Nucleus accumbens (tissue), 56 donors: ENCODE measurements at places on chromosomes 1 and 21.
A peak's percentile ranks its signal among the peaks of the same experiment; 100 is the strongest.

- DNase-seq: no peak
These were observed 43.6 kb upstream of the BMP8B start for GRCh38 chr1:39832294-39832693.

GRCh38 chr1:15952317-15953258 lies 23.3 kb downstream of the ZBTB17 start:
- no peak for DNase-seq

DNA sequence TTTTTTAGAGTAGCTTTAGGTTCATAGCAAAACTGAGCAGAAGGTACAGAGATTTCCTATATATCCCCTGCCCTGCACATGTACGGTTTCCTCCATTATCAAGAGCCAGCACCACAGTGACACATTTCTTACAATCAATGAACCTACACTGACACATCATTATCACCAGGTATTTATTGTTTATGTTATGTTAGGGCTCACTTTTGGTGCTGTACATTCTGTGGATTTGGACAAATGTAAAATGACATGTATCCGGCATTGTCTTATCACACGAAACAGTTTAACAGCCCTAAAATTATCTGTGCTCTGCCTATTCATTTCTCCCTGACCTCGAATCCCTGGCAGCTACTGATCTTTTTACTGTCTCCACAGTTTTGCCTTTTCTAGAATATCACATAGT lies 93.7 kb upstream of the DPH5 start:
- no peak for DNase-seq

DNA sequence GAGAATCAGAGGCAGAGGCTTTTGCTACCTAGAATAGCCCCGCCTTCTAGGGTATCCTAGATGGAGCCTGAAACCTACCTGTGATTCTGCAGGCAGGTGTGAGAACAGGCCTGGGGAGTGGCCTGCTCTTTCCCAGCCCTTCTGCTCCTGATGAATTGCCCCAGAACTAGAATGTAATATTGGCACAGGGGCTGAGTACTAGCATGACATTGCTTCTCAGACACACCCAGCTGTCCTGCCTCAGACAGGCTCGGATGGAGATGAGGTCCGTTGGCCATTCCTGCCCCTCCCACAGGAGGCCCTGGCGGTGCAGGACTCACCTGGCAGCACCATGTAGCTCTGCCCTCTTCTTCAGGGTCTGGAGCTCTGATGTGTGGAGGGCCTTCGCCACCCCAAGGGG lies 237.6 kb downstream of the GRIK3 start:
- no peak for DNase-seq

DNA sequence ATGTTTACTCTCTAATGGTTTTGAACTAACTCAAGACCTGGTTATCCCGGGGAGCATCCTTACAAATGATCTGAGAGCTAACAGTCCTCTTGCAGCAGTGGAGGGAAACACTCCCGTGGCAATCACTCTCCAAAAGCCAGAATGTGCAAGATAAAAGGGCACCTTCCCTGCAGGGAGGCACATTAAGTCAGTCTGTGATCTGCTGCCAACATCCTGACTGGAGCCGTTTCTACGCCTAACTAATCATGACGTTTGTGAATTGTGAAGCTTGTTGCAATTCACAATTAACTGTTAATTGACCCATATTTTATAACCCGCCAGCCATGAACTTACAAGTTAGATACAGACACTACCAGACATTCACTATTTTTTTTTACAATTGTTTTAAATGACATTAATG lies 52.1 kb upstream of the LGALS8 start:
- no peak for DNase-seq

DNA sequence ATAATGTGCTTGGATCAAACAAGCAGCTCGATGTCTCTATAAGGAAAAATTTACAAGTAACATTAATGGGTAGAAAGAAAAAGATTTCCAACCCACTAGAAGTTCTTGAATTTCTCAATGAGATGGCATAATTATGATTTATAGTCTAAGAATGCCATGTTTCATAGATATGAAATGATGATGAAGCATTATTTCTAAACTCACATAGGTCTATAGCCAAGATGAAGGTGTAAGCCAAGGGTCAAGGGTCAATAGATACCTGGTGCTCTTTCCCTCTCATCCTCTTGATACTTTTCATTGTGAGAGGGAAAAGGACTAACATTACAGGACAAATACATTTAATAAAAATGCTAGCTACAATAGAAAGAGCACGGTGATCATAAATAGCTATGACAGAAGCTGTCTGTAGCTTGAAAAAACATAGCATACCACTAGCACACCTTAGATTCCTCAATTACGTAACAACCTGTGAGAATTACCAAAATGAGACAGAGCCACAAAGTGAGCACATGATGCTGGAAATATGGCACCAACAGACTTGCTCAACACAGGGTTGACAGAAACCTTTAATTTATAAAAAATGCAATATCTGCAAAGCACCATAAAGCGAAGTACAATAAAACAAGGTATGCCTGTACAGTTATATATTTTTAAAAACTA lies 26.3 kb upstream of the F13B start:
- DNase-seq: no peak

- peak; percentile 33 for DNase-seq
These were observed at the start of gene THEMIS2 for GRCh38 chr1:27872059-27872801. Gene THEMIS2 (plus strand): TSS chr1:27872544. CDS start chr1:27872572, 28 bp downstream.

DNA sequence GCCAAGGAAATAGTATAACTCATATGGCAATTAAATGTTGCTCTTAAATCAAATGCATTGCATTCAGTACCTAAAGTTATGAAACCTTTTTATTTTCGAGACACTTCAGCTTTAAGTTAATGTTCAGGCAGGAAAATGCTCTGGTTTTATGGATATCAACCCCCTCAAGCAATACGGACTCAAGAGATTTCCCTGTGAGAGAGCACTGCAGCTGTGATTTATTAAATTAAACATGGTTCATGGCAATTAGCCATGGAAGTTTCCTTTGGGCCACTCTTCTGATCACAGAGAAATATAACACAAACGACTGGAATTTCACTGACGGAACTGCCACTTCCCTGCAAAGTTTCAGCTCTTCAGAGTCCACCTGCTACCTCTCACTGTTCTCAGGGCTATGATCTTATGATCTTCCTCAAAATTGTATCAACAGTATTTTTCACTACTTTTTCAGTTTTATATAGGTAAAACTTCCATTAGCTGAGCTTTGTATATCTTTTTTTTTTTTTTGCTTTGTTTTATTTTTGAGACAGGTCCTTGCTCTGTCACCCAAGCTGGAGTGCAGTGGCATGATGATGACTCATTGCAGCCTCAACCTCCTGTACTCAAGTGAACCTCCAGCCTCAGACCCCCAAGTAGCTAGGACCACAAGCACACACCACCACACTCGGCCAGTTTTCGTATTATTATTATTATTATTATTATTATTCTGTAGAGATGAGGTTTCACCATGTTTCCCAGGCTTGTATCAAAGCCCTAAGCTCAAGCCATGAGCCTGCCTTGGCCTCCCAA lies 923.1 kb upstream of the TMPRSS15 start:
- no peak for DNase-seq

- DNase-seq: no peak
These were observed 197.9 kb upstream of the SGIP1 start for GRCh38 chr1:66335859-66336640.

- no peak for DNase-seq
These were observed 406.9 kb upstream of the USP24 start for GRCh38 chr1:55622074-55622473.

- DNase-seq: no peak
These were observed 41.5 kb downstream of the CLSTN1 start for GRCh38 chr1:9782116-9782751.

DNA sequence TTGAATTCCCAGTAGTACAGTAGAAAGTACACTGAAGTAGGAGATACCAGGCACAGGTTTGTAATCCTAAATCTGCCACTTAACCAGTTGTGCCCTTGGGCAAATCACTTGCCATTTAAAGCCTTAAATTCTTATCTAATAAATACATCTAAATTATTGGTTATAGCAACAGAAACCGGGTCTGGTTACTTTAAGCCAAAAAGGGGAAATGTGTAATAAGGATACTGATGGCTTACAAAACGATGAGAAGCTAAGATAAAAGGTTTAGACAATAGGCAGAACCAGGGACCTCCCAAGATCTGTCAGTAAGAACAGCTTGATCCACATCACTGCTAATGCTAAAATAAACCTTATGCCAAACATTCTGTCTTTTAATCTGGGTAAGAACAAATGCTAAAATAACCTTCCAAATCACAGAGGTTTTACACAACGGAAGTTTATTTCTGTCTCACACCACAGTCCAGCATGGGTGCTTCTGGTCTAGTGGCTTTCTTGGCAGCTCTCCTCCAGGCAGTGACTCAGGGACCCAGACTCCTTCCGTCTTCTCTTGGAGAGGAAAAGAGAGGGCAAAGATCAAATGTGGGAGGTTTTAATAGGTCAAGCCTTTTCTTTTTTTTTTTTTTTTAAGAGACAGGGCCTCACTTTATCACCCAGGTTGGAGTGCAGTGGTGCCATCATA lies 16.5 kb upstream of the ZMYM1 start:
- no peak for DNase-seq

GRCh38 chr1:63618011-63618410 lies 24.8 kb downstream of the PGM1 start:
- DNase-seq: no peak

- DNase-seq: no peak
These were observed 7.1 kb downstream of the ITGB2 start for GRCh38 chr21:44913425-44914175.

DNA sequence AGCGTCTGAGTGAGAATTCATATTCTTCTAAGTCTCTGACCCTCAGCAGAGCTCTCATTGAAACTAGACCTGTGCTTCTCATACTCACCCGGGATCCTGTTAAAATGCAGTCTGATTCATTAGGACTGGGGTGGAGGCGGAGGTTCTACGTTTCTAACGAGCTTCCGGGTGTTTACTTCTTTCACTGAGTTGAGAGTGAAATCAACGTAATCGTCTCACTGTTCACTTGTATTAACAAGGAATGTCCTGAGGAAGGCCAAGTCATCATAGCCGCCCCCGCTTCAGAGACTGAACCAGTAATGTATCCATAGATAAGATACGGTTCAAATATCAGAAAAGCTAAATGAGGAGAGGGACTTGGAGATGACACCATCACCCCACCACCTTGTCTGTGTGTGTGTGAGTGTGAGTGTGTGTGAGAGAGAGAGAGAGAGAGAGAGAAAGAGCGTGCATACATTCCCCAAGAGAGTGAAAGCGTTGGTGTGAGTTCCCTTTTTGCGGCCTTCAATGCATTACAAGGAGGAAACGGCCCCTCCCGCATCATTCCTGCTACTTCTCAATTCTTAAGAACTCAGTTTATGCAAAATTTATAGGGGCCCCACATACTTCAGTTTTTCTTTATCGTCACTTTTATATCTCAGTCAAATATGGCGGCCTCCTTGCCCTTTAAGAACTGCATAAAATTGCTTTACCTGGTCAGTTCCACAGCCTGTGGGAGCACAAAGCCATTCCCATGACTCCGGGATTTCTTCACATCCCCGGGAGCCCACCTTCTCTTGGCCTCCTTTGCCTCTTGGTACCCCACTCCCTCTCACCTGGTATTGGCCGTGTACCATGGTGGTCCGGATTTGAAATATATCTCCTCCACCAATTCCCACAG lies 19.8 kb downstream of the KMO start:
- DNase-seq: no peak

- DNase-seq: no peak
These were observed 55.8 kb upstream of the SSBP3 start for GRCh38 chr1:54461731-54462596.

DNA sequence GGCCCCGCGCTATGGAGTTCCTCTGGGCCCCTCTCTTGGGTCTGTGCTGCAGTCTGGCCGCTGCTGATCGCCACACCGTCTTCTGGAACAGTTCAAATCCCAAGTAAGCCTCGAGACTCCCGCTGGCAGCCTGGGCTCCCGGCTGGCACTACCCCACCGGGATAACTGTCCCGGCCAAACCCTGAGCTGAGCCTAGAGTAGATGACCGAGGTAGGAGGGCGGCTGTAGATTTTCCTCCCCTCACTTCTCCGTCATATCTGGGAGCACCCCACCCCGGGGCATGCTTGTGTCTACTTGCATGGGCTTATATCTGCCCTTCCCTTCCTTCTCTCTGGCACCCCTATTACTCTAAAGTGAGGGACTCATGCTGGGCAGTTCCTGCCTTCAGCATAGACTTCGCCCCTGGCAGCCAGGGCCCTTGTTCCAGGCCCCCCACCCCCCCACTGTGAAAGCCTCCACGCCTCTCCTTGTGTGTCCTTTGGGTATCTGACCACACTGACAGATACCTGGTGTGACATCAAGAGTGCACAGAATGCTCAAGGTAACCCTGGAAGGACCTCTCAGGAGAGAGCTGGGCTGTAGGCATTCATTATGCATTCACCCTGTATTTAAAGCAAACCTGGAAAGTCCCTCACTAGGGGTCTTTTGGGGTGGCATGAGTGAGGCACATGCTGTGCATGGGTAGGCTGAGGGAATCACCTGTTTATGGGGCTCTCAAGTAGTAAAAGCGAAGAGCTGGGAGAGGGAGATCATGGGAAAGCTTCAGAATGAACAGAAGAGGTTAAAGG lies 485 bp downstream of the EFNA1 start:
- DNase-seq: no peak
